ENCODE measurements at places on chromosomes 16 and 17.

- DNase-seq = peak; percentile 33
Observed at GRCh38 chr17:63760771-63761539, 12.4 kb downstream of the CCDC47 start.

DNA sequence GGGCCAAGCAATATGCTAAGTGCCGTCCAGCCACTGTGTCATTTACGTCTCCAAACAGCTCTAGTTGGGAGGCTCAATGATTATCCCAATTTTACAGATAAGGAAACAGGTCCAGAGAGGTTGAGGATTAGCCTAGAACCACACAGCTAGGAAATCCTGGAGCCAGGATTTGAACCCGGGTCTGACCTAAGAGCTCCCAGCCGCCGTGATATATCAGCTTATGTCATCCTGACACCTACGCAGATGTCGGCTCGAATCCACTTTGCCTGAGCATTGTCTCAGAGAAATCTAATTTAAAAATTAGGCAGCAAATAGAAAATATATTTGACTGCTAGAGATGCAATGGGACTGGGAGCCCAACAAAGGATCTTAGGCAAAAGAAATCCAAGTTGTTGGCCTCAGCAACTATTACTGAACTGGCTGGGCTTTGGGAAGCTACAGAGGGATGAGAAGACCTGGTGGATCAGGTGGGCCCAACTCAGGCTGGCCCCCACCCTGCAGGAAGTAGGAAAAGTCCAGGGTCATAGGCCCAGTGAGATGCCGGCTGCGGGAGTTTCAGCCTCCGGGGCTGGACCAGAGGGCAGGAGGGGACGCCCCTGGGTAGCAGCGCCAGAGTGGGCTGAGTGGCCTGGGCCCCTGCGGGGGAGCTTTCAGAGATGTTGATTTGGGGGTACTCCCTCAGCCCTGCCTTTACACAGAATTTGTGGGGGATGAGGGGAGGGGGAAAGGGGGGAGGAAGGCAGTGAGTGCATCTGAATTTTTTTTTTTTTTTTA, 35.1 kb upstream of the IL21R start:
- peak; percentile 65 for DNase-seq

GRCh38 chr17:51512220-51512907, 252.0 kb downstream of the UTP18 start:
- DNase-seq = no peak

- no peak for DNase-seq
Observed at GRCh38 chr17:55870044-55870443, 119.2 kb downstream of the PCTP start.

DNA sequence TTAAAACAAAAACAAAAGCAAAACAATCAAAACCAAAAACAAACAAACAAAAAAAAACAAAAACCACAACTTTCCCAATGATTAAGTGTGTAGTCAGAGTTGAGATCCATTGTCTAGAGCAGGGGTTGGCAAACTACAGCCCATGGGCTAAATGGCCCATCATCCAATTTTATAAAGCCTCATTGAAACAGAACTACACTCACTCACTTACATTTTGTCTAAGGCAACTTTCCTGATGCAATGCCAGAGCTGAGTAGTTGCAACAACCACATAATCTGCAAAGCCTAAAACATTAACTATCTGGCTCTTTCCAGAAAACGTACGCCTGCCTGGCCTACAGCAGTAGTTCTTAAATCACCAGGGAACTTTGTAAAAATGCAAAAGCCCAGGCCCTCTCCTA, 124.1 kb downstream of the SOX9 start:
- no peak for DNase-seq

- no peak for DNase-seq
Observed at GRCh38 chr17:44074231-44074910, 3.8 kb downstream of the G6PC3 start.
